ENCODE measurements at places on chromosomes 4 and X.
A peak's percentile ranks its signal among the peaks of the same experiment; 100 is the strongest.

- DNase-seq = peak; percentile 71
These were observed 45.5 kb upstream of the FAM241A start for GRCh38 chr4:112099701-112100297.

GRCh38 chrX:56761167-56761566 lies 32.1 kb downstream of the NBDY start:
- DNase-seq = no peak

- no peak for DNase-seq
These were observed 37.2 kb downstream of the GUCY1B1 start for GRCh38 chr4:155795991-155796390.

DNA sequence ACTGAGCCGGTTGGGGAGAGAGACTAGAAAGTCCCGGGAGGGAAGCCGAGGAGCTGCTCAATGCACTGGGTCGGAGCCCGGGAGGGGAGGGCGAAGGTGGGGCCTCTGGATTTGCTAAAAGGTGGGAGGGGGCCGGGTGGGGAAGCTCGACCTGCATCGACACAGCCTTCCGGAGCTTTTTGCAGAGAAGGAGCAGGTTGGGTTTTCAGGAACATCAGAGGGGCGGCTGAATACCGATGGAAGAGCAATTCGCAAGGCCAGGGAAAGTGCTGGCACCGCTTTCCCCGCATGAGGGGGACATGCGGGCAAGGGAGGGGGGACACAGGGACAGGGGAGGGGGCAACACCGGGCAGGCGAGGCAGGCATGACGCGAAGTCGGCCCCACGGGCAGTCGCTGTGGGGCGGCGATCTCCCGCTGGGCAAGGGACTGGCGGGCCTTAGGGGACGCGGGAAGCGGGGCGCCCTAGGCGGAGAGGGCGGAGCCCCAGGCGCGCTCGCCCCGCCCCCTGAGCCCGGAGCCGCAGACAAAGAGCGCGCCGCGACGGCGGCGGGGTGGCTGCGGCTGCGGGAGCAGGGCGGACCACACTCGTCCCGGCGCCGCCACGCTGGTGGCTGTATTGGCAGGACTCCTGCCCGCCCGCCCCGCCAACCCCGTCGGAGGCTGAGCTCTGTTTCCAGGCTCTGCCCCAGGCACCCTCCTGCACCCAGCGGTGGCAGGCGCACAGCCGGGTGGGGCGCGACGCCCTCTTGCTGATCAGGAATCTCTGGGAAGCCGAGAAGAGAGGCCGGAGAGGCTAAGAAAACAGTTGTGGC lies 11.6 kb downstream of the PDZD4 start:
- DNase-seq = peak; percentile 35

- peak; percentile 72 for DNase-seq
These were observed 95.3 kb downstream of the AREG start for GRCh38 chr4:74540193-74540592.

DNA sequence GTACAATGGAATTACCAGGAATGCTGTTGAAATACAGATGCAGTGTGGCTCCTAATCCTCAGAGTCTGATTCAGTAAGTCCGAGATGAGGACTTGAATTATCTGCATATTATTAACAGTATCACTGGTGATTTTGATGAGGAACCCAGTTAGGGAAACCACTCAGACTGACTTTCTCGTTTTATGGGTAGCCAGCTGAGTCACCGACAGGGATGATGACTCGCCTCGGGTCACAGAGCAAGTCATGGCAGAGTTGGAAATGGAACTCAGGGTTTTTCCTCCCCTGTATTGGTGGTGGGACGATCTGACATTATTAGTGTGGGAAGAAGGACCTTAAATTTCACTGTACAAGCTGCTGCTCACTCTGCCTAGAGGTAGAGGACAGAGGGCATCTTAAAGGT lies 51.3 kb downstream of the RTL9 start:
- peak; percentile 82 for DNase-seq

DNA sequence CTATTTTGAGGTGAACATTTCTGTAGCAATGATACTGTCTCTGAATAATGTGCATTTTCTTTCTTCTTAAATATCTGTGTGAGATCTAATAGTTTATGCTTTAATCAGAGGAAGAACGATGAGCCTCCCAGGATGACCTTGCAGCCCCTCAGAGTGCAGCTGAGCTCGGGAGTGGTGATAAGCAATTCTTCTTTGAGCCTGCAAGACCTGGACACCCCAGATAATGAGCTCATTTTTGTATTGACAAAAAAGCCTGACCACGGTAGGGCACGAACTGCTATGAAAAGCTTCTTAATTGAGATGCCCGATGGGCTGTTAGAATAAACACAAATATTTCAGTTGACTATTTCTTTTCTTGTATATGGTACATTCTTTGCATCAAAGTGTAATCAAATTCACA lies 105.0 kb upstream of the ANXA3 start:
- no peak for DNase-seq

DNA sequence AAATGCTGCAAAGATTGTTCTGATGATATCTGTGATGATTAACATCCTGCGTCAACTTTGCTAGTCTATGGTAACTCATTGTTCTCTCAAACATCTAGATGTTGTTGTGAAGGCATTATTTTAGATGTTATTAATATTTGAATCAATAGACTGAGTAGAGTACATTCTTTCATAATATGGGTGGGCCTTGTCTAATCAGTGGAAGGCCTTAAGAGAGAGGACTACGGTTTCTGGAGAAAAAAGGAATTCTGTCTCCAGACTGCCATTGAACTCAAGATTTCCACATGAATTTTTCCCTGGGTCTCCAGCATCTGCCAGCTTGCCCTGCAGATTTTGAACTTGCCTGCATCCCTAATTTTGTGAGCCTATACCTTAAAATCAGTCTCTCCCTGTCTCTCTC lies 2381.1 kb upstream of the AGA start:
- no peak for DNase-seq

DNA sequence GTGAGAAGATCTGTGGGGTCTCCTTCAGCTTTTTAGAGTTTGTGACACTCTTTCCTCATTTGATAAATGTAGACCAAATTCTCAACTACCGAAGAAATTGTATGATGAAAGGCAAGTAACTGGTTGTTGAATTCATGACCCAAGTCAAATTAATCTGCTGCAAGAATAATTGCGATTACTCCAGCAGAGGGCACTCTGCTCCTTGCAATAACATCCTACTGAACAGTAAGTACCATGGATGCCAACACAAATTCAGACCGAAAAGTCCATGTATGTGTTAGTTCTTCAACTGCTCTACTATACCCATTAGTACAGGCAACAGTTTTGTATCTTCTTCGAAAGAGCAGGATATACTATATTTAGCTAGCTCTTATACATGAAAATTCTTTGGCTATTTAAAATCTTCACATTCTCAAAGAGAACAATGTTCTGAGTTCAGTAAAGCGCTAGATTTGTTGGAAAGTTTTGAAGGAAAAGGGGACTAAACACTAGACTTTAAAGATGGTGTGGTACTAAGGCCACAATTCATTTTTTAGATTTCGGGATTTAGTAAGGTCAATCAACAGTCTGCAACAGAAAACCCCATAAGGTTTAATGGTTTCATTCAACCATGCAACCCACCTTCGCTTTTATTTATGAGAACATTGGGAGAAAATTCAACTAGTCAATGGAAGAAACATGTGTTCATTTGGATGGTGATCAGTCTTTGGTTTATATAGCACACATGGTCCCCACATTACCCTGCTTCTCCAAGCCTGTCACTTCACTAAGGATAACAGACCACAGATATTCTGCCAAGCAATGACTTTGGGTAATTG lies 105.4 kb upstream of the TBC1D9 start:
- peak; percentile 92 for DNase-seq

DNA sequence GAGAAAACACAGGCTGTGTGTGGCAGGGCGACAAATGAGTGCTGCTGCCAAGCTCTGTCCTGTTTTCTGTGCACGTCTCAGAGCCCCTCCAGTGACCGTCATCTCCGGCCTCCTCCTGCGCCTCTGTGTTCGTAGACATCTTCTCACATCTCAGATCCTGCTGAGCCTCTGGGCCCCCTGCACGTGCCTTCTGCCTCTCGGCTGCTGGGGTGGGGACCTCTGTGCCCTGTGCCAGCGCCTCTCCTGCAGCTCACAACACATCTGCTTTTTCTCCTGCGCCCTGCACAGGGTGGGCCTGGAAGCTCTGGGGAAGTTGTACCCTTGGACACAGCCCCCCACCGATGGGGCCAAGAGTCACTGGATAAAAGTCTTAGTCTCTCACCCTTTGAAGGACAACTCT lies 2.4 kb upstream of the CTAG2 start:
- DNase-seq = no peak

DNA sequence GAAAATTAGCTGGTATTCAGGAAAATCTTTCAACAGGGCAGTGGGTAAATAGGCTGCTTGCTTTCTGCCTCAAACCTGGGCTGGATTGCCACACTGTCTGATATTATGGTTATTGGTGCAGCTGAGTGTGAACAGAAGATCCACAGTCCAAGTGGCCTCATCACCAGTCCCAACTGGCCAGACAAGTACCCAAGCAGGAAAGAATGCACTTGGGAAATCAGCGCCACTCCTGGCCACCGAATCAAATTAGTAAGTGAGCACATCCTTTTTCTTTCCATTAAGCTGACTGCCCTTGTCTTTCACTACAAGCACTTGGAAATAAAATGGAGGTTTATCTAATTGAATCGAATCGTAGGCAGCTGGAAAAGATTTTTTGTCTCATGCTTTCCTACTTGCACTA lies 204.7 kb downstream of the TLL1 start:
- DNase-seq = no peak

- DNase-seq = no peak
These were observed 9.6 kb upstream of the STK32B start for GRCh38 chr4:5041699-5042098.

DNA sequence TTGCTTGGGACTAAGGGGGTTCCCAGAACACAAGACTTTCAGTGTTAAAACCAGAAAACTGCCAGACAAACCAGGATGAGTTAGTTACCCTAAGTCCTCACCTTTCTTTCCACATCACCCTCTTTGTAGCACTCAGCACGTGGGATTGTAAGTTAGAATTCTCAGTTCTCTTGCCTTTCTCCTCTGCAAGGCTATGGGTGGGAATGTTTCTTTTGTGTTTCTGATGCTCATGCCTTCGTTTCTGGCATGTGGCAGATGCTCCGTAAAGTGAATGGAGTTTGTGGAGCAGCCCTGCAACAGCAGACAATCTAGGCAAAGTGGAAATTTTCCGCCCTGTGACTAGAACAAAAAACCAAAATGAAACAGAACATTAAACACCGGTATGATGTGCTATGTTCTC lies 64.7 kb upstream of the SPP1 start:
- no peak for DNase-seq

- no peak for DNase-seq
These were observed 324.0 kb downstream of the ARHGAP10 start for GRCh38 chr4:148055844-148056243.

DNA sequence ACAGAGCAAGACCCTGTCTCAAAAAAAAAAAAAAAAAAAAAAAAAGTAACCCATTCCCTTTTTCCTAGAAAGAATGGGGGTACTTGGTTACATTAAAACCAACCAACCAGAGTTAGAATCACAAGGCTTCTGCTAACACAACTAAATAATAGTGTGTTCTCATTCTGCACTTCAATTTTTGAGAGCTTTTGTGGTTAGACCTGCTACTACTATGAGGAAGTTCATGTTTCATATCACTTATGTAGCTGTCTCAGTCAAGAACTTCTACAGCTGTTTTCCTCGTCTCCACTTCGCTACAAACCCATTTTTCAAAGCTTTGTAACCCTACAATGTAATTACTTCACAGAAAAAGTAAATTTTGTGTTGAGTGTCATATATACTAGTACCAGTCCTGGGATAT lies 58.3 kb downstream of the PDHA2 start:
- no peak for DNase-seq

GRCh38 chr4:6507345-6507744 lies 34.9 kb upstream of the PPP2R2C start:
- no peak for DNase-seq

DNA sequence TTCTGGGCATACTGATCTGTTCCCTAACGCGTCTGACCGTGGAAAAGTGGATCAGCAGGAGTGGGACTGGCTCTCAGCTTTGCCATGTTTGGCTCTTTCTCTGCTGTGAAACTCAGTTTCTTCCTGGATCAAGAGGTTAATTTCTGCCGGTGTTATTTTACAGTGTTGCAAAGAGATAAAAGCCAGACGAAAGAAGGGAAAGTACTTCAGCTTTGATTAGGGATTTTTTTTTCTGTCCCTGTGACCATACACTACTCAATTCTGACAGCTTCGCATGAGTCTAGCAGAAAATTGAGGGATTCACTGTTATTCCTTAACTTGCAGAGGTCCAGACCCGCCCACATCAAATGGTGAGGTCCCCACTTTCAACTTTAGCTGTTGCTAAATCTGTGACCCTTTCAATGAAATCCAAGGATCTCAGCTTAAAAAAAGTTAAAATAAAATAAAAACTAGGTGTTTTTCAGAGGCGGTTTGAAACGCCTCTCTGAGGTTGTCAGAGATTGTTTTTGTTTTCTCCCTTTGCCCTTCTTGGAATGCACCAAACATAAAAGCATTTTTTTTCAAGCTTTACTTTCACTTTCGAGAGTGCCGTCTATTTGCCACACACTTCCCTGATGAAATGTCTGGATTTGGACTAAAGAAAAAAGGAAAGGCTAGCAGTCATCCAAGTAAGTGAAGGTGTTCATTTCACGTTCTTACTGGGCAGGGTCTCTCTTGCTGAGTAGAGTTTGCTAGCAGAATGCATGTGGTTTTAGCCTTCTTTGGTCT lies at the start of gene TLR3:
TLR3 (plus strand) TSS at position 576 of the 768 bp plus-strand sequence. CDS start 7,464 bp downstream, outside the sequence.
- peak; percentile 52 for DNase-seq

DNA sequence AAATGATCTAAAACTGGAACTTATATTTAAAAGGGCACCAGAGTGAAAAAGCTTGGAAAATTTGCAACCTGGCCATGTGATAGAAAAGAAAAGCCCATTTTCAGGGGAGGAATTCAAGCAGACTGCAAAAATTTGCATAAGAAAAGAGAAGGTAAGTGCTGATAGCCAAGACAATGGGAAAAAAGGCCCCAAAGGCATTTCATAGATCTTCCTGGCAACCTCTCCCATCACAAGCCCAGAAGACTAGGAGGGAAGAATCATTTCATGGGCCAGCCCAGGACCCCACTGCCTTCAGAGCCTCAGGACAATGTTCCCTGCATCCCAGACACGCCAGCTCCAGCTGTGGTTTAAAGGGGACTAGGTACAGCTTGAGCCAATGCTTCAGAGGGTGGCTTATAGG lies 887.3 kb upstream of the DIAPH2 start:
- no peak for DNase-seq

DNA sequence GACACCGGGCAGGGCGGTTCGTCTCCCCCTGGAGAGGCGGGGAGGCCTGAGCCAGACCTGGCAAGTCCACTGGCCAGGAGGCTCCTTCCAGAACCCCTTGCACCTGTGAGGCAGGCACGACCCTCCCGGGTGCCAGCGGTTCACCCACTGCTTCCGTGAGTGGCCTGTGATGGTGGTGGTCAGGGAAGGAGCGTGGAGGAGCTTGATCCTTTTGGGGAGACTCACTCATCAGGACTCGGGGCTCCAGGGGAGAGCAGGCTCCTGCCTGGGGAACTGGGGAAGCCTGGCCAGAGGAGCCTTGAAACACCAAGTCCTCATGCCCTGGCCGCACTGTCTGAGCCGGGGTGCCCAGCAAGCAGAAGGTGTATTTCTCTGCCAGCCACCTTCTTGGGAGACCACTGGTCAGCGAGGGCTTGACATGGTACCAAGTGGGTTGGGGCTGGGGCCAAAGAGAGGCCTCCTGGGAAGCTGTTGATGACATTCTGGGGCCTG lies 860 bp downstream of the FAM50A start:
- no peak for DNase-seq

Data from foreskin fibroblast (primary cell).